ENCODE measurements at places on chromosomes 7 and 10.

GRCh38 chr7:108452707-108453106 lies 3.5 kb downstream of the NRCAM start:
- DNase-seq = no peak

- DNase-seq = no peak
Observed at GRCh38 chr7:152514771-152515105, 78.9 kb upstream of the KMT2C start.

DNA sequence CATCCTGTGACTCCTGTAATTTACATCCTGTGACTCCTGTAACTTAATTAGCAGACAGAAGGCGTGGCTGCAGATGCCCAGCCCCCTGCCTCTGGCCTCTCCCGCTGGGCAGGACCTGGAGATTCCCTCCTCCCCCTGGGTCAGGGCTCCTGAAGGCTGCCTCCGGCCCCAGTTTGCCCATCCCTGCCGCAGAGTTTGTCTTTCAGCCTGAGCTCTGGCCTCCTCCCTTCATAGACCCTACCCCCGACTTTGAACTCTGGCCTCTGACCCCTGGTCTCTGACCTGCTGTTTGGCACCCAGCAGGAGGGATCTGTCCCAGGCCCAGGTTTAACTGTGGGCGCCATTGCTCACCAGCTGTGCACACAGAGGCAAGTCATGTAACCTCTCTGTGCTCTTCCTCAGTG lies 45.6 kb downstream of the ELFN1 start:
- DNase-seq = no peak

DNA sequence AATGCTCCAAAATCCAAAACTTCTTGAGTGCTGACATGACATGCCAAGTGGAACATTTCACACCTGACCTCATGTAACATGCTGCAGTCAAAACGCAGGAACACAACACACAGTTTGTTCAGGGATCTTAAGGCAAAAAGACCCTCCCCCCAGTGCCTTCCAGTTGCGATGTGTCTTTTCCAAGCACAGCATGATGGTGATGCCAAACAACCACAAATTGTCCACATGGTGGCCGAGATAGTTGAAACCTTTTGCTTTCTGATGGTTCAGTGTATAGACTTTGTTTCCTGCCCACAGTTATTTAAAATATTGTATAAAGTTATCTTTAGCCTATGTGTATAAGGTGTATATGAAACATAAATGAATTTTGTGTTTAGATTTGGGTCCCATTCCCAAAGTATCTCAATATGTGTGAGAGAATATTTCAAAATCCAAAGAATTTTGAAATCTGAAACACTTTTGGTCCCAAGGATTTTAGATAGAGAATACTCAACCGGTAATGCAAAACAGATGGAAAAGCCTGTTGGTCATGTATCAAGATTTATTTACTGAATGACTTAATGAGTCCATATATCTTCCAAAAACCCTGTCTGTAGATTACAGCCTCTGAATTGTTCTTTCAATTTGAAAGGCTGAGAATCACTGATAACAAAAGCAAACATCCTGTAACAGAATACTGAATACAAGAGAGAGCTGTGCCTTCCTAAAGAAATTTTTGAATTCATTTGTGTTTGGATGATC lies 93.4 kb upstream of the OIT3 start:
- no peak for DNase-seq

DNA sequence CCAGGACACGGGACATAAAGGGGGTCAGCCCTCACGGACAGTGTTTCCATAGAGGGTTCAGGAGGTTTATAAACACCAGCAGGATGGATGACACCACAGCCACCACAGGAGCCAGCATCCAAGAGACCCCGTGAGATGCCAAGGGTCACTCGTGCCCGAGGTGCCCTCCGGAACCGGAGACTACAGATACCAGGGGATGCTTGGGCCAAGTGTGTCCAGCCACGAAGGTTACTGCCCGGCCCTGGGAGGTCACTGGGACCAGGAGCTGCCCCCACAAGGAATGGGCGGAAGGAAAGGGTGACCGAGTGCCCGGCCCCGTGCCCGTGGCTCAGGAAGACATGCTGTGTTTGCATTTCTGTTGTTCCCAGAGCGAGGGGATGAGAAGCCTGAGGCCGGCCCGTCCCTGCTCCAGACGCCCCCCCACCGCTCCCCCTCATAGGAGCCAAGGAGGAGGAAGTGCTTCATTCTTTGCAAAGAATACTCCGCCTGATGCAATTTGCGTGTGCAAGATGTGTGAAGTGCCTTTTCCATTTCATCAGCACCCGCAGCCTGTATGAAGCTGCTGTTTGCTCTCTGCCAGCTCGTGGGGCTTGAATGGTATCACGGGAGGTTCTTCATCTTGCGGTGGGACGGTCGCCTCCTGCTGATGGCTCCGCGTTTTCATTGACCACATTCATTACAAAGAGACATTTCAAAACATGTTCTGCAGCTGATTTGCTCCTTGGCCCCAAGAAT lies 176.4 kb downstream of the ELFN1 start:
- DNase-seq = no peak

DNA sequence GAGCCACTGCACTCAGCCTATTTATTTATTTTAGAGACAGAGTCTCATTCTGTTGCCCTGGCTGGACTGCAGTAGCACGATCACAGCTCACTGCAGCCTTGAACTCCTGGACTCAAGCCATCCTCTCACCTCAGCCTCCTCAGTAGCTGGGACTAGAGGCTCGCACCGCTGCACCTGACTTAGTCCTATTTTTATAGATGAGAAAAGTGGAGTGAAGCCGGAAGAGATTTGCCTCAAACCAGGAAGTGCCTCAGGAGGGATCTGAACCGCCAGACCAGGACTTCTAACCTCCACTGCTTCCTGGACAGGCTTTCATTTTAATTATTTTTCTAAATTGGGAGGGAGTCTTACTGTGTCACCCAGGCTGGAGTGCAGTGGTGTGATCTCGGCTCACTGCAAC lies 17.5 kb upstream of the CLIP2 start:
- no peak for DNase-seq

- DNase-seq = no peak
Observed at GRCh38 chr7:98805956-98806838, 63.6 kb downstream of the TMEM130 start.

DNA sequence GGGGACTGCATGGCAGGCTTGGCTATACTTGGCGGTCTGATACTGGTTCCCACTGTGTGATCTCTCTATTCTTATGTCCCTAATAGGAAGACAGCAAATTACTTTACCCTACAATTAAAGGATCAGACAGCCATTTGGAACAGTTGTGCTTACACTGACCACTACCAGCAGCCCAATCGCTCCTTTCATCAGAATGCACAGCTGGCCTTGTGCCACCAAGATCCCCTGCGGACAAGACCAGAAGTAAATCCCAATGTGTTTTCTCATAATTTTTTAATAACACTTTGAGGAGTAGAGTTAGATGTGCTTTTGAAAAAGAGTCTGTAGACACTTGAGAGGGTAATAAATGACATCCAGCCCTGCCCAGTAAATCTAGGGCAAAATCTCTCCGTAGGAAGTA lies 297.2 kb upstream of the ZNF32 start:
- peak; percentile 20 for DNase-seq

DNA sequence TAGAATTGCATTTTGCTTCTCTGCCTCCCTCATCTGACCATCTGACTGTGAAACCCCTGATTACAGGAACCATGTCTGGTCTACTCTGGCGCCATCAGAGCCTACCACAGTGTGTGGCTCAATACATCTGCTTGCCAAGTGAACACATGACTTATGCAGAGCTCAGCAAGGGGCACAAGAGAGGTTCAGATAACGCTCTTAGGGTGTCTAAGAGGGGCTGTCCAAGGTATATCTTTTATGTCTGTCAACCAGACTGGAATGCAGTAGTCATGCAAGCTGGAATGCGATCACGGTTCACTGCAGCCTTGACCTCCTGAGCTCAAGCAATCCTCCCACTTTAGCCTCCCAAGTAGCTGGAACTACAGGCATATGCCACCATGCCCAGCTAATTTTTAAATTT lies 10.3 kb upstream of the RRP12 start:
- no peak for DNase-seq

GRCh38 chr7:108592646-108593201 lies 23.1 kb downstream of the DNAJB9 start:
- no peak for DNase-seq

DNA sequence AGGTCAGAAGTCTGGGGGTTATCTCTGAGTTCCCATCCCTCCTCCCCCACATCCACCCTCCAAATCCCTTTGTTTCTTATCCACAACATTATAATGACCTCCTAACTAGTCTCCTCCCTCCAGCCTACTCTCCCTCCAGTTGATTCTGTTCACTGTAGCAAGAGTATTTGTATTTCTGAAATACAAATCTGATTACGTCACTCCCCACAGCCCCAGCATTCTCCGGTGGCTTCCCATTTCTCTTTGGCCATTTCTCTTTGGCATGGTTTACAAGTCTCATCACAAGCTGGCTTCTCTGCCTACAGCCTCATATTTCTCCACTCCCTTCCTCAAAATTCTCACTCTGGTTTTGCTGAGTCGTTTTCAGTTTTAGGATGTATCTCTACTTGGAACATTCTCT lies 24.6 kb upstream of the MRPS33 start:
- no peak for DNase-seq

- no peak for DNase-seq
Observed at GRCh38 chr7:102081244-102081627, 205.4 kb upstream of the SH2B2 start.

All from mesothelial cell of epicardium (in vitro differentiated cells).